ENCODE measurements at places on chromosomes 2 and 18. TPM values are rescaled to one million over a fixed set of nuclear protein-coding genes. Genes with fewer than 3 reads are reported as not detected.

The DNAJC5G gene
- not detected for total RNA-seq

The FOXD4L1 gene
- total RNA-seq, result not detected

The GALNT3 gene
- total RNA-seq, result 22.2 TPM

The FHOD3 gene
- total RNA-seq, result 0.53 TPM

The OXER1 gene
- 20.7 TPM for total RNA-seq

The D2HGDH gene
- total RNA-seq, result 59.1 TPM

The NTSR2 gene
- total RNA-seq, result not detected

The DES gene
- 139 TPM for total RNA-seq

The COLEC11 gene
- total RNA-seq, result 5.8 TPM

The DYNAP gene
- not detected for total RNA-seq

The DCDC2C gene
- total RNA-seq, result not detected

GRCh38 chr2:67304300-67304890 lies 92.7 kb upstream of the ETAA1 start:
- no peak for DNase-seq

- DNase-seq, result no peak
Measured at GRCh38 chr18:77254711-77255405, 5.2 kb downstream of the GALR1 start.

DNA sequence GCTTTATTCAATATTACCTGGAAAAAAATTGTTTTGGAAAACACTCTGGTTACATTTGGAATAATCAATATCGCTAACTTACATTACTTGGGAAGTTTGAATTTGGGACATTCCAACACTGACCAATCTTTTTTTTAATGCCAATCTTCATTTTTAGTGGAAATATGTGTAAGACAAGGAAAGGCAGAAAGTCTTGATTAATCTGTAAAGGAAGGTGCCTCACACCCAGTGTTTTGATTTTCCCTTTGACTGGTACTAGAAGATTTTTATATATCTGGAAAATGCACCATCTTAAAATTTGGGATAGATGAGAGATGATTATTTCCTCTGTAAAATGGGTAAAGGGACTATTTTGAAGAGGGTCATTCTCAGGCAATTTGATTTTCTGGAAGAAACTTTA lies 879.2 kb upstream of the ZEB2 start:
- no peak for DNase-seq

- DNase-seq, result no peak
Measured at GRCh38 chr2:236352761-236353593, 88.8 kb upstream of the ASB18 start.

GRCh38 chr2:190765386-190766173 lies 115.0 kb upstream of the GLS start:
- no peak for DNase-seq

GRCh38 chr2:120910956-120911951 lies 175.6 kb downstream of the GLI2 start:
- no peak for DNase-seq

GRCh38 chr2:69692424-69692823 lies 48.9 kb upstream of the AAK1 start:
- DNase-seq, result no peak

DNA sequence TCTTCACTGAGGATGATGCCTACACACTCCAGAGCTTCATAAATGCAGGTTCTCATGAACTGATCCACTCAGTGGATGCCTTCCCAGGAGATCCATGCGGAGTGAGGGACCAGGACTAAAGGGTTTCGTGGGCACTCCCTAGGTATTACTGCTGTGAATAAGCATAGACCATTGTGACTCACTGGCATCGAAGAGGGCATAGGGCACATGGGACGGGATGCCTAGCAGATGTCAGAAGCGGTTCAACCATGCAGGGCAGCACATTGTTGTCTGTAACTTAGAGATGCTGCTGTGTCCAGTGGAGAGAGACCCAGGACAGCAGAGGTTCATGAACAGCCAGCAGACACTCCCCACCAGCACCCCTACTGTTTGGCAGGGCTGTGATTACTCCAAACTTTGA lies 17.2 kb downstream of the GKN2 start:
- DNase-seq, result no peak

DNA sequence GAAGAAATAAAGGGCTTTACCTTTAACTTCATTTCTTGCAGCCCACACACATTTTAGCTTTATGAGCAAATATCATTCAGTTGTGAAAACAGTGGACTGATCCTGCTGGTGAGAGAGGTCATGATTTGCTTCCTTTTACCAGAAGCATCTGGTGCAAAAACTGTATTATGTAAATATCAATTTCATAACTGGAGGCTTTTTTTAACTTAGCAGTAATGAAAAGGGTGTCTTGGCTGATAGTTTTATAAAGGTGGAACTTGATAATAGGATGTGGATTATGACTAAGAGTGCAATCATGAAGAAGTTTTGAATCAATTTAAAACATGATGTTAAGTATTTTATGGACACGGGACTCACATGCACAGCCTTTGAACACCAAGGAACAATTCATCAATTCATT lies 304.4 kb downstream of the GULP1 start:
- DNase-seq, result no peak

DNA sequence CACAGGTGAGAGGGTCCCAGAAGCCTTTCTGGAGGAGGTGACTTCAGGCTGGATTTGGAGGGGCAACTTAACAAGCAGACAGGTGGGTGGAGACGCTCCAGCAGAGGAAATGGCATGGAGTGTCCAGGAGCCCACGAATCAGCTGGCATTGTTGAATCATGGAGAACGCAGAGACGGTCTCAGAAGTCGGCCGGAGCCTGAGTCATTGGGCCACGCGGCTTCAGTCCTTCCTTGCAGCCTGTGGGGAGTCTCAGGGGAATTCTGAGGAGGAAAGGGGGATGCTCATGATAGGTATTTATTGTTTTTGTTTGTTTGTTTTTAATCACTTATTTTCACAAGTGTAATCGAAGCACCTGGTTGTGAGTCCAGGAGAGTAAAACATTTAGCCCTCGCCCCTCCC lies 184.6 kb upstream of the HDAC4 start:
- DNase-seq, result no peak

DNA sequence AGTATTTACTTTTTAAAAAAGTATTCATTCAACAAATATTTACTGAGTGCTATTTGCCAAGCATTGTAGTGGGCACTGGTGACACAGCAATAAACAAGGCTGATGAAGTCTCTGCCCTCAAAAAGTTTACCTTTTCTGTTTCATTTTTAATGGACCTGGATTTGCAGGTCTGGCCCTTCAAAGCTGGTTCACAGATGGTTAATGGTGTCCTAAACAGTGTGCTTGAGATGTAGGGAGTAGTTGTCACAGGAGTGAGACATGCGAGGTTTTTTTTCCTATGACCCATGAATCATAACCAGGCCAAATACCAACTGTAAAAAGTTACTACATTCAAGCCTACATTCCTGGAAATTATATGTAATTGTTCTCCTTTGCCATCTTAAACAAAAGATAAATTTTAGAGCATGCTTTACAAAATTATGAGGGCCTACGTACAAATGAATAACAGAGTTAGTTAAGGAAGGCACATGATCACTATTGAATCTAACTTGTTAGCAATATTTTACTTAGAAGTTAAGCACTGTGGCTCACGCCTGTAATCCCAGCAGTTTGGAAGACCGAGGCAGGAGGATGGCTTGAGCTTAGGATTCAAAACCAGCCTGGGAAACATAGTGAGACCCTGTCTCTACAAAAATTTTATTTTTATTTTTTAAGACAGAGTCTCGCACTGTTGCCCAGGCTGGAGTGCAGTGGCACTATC lies 223.9 kb downstream of the MBD5 start:
- no peak for DNase-seq

GRCh38 chr18:33116376-33116775 lies 324.1 kb downstream of the CCDC178 start:
- no peak for DNase-seq

GRCh38 chr2:178994264-178994663 lies 55.7 kb downstream of the CCDC141 start:
- no peak for DNase-seq

Data from Peyer's patch (tissue), 4 donors.